ENCODE measurements at places on chromosomes 5 and 9.

DNA sequence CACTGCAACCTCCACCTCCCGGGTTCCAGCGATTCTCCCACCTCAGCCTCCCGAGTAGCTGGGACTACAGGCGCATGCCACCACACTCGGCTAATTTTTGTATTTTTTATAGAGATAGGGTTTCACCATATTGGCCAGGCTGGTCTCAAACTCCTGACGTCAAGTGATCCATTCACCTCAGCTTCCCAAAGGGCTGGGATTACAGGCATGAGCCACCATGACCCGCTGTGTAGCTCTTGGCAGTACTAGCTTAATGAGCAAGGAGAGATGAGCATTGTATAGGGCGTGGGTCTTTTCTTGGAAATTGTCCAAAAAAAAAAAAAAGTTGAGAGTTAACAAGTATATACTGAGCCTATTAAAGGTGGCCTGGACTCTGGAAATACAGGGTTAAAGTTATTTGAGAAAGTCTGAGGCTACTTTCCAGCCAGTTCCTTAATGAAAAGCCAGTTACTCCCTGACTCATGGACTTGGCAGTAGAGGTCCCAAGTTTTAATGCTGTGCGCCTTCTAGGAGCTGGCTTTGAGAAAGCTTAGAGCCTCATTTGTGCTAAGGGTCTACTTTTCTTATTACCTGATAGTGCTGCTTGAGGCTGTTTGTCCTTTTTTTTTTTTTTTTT lies 4.2 kb upstream of the FGF18 start:
- DNase-seq: no peak

GRCh38 chr5:40025586-40025985 lies 600.8 kb upstream of the DAB2 start:
- no peak for DNase-seq

GRCh38 chr5:93967923-93968322 lies 226.5 kb upstream of the POU5F2 start:
- no peak for DNase-seq

DNA sequence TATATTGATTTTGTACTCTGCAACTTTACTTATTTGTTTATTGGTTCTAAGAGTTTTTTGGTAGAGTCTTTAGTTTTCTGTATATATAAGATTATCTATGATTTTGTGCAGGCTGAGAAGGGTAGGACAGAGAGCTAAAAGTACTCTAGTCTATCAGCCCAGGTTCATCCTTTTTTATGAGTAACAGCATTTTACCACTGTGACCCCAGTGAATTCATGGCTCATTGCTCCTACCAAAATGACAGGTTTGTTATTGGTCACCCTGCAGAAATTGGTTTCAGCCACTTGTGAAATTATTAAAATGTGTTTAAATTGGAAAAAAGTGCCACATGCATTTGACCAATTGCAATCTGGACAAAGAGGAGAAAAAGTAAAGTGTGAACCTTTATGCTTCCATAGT lies 421.4 kb upstream of the DAB2 start:
- no peak for DNase-seq

GRCh38 chr5:29061381-29061780 lies 2023.0 kb upstream of the CDH9 start:
- no peak for DNase-seq

GRCh38 chr5:127061956-127062355 lies 11.3 kb downstream of the C5orf63 start:
- no peak for DNase-seq

DNA sequence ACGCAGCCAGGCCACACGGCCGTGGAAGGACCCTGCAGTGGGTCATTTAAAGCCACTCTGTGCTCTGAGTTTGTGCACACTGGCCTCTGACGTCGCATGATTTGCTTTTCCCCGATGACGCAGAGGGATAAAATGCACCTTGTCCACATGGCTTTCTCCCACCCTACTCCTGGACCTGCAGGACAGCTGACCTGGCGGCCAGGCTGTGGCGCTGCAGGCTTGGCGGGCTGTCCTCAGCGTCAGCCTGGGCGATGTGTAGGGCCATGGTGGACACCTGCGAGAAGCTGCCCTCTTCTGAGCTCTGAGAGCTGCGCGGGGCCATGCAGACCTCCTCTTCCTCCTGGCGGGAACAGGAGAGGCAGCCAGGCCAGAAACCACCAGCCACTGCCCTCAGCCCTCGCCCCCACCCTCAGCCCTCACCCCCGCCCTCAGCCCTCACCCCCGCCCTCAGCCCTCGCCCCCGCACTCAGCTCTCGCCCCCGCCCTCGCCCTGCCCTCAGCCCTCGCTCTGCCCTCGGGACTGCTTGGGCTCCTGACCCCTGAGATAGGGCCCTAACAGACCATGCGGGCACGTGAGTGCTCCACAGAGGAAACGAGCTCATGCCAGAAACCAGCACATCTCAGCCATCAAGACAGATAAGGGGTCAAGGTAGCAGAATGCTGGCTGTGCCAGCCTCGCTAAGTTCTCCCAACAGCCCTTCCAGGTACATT lies 20.0 kb upstream of the SCGB3A1 start:
- DNase-seq: no peak

GRCh38 chr9:129885018-129885669 lies 49.9 kb downstream of the USP20 start:
- DNase-seq: peak; percentile 39

- DNase-seq: no peak
These were observed 59.4 kb downstream of the CXXC5 start for GRCh38 chr5:139707445-139708003.

- no peak for DNase-seq
These were observed 30.7 kb downstream of the UHRF2 start for GRCh38 chr9:6443661-6444060.

DNA sequence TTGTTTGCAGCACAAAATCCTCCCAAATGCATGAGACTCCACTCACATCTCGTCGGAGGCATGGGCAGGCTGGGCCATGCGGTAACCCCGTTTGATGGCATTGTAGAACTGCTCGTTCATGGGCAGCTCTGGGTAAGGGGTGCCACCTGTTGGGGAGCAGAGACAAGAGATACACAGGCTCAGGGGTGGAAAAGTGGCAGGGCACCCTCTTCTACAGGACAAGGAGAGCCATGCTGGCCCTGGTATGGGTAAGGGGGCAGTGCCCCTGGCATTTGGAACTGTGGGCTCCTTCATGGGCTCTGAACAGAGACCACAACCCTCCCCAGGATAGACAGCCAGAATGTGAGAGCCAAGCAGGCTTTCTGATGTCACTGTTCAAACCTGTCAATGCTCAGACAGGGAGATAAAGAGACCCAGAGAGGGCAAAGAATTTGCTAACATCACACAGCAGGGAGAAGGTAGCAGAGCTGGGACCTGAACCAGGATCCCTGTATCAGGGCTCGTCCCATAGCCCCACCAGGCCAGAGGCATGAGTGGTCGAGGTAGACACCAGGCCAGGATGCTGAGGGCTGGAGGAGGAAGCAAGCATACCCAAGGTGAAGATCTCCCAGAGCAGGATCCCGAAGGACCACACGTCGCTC lies 33.2 kb upstream of the CSF1R start:
- no peak for DNase-seq

DNA sequence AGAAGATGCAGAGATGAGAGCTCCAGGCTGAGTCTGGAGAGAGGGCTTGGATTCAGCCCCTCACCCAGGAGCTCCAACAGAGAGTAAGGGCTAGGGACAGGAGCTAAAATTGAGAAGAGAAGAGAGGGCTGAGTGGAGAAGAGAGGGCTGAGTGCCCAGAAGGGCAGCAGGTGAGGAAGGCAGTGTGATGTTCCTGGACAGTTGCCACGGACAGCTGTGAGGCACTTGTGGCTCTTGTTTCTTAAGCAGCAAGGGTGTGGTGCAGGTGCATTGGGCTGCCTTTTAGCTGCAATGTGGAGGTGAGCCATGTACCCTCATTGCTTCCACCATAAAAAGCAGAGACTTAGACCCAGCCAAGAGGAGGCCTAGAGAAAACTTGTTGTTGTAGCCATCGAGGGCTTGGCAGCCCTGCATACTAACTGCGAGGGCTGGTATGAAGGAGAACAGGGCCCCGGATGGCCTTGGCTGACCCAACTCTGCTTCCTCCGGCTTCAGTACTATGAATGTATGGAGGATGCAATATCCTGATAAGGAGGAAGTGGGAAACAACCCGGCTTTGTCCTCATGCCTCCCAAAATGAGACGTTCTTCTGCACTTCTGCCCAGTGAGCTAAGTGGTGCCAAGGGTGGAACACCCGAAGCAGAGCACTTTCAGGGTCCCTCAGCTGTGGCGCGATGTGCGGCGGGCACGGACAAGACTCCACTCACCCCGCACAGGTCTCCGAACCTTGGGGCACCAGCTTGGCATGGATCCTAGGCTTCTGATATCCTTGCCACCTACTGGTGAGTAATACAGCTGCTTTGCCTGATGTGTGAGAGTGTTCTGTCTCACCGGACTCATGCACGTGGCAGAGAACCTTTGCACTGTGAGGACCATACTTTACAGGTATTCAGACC lies 65.2 kb downstream of the LRRC70 start:
- DNase-seq: no peak

DNA sequence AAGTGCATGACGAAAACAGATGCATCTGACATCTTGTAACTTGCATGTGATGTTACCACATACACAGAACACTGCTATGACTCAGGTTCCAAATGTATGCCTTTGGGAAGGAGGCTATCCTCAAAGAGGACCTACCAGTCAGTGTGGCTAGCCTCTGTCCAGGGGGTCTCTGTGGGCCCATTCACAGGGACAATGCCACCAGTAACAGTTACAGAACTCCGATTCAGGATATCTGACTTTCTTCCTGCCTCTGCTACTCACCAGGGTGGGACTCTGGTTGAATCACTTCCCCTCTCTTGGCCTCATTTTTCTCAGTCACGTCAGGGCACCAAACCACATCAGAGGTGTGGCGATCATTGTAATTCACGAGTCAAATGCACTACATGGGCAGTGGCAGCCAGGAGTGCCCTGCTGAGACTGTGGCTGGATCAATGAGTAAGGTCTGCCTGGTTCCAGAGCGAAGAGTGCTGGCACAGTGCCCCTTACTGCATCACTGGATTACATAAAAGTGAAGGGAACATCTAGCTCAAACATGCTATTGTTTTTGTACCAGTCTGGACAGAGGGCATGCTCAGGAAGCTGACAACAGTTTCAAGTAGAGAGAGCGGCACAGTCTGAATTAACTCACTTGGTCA lies 13.2 kb downstream of the ATOX1 start:
- no peak for DNase-seq

DNA sequence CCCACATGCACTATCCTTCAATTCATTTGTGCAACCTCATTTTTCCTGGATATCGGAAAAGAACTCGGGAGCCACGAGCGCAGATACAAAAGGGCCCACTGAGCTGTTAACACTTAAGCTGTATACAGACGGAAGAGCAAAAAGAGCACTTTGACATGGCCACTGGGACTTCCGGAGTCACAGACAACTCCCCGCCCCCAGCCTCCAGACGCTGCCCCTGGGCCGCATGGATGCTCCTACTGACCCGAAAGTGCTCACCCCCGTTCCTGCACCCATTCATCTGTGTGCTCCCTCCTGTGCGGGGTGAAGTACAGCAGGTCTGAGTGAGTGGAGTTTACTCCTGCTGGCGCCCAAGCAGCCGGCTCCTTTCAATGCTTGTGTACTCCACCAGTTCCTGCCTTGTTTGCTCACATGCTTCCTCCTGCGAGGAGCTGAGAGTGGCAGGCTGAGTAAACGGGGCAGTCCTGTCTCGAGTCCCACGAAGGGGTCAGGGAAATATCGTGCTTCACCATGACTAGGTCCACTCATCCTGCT lies 901.0 kb upstream of the CTNND2 start:
- no peak for DNase-seq

- DNase-seq: peak; percentile 87
These were observed 7.3 kb upstream of the C5orf58 start for GRCh38 chr5:170225326-170226128.

DNA sequence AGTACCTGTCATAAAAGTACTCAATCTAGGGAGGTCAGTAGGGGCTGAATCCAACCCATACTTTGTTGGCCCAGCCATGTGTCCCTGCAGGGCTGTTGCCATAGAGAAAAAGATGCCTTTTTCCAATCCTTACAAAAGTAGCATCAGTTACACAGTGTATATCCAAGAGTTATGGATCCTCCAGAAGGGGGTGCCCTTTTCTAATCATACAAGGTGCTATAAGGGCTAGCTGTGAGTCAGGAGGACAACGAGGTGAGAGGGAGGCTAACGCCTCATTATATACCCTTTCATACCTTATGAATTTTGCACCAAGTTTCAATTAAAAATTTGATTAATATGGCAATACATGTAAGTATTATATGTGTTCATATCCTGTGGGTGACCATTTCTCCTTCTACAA lies 4.8 kb downstream of the KIAA0825 start:
- DNase-seq: peak; percentile 3

DNA sequence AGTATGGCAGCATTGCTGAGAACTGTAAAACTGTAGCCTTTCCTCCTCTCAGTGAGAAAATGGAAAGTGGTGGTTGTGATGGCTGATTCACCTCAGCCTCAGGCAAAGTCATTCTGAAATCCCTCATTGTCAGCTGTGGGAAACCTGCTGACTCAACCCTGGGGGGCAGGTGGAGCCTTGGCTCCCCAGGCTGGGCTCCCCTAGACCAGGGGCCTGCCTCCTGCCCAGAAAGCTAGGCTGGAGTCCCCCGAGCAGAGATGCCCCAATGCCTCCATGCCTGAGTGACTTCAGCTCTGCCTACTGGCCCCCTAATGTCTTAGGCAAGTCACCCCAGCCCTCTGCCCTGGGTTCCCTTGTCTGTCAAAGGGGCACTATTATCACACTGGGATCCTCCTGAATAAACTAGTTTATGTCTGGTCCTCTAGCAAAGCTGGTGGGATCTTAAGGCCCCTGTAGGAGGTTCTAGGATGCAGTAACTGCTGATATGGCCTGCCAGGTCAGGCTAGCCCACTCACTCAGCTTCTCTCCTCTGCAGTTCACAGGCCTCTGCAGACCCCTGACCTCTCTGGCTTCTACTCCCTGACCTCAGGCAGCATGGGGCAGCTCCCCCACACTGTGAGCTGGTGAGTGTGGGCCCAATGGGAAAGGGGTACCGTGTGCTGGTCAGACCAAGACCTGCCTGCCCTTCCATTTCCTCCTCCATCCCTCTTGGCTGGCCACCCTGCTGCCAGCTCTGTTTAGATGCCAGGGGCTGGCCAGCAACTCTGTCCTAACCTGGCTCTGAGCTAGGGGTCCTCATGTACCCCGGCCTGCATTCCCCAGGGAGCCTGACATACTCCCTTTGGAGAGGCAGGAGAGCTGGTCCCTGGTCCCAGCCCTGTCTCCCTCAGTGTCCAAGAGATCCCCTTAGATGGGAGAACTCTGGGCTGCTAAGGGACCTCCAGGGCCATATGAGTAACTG lies 24.2 kb downstream of the TCF7 start:
- DNase-seq: peak; percentile 34

GRCh38 chr5:150033334-150033733 lies 32.8 kb downstream of the HMGXB3 start:
- no peak for DNase-seq

DNA sequence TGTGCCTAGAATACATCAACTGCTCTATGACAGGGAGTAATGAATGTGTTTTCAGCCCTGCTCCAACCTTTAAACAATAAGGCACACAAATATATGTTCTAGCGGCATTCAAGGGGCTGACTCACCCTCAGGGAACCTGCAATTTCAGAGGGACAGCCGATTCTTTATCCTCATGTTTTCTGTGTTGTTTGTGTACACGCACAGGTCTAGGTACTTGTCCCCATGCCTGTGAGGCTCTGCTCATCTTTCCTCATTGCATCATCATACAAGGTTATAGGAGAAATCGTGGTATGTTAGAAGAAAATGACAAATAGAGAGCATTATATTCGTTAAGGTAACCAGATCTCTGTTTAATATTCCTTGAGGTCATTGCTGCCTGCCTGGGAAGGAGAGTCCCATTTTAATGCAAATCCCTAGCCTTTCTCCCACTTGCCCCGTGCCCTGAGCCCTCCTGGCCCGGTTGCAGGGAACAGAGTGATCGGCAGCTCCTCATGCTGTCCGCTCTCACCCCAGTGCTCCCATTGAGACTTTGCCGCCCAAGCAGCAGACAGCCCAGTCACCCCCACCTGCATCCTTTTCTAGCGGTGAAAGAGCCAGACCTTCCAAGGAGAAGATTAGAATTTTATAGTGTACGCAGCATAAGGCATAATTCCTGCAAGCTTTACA lies 14.6 kb downstream of the MAP1B start:
- DNase-seq: no peak

All from naive thymus-derived CD8-positive, alpha-beta T cell (primary cell).